Aorta (tissue), 5 donors: ENCODE measurements at places on chromosomes 12 and 14.

DNA sequence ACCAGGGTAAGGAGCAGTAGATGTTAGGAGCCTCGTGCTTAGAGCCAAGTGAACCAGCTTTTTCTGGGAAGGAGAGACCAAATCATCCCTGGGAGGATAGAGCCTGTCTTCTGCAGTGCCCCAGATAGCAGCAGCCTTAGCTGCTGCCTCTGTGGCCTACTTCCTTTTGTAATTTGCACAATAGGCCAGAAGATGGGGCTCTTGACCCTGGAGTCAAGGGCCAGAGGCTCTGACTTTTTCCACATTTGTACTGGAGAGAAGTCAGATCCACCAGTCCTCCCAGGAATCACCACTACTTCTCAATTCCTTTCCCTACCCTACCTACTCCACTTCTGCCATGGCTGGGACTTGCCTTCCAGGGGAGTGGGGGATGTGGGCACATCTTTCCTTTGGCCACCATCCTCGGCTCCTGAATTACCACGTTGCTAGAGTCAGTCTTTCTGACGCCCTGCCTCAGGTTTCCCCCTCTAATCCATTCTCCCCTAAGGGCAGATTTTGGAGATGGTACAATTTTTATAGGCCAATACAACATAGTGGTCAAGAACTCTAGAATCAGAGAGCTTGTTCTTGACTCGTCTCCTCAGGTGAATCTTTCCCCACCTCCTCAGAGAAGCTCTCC is 3.3 kb upstream of the SLC4A8 start:
- DNase-seq: no peak

GRCh38 chr14:87065366-87065765 is 927.6 kb downstream of the GALC start:
- DNase-seq: no peak

DNA sequence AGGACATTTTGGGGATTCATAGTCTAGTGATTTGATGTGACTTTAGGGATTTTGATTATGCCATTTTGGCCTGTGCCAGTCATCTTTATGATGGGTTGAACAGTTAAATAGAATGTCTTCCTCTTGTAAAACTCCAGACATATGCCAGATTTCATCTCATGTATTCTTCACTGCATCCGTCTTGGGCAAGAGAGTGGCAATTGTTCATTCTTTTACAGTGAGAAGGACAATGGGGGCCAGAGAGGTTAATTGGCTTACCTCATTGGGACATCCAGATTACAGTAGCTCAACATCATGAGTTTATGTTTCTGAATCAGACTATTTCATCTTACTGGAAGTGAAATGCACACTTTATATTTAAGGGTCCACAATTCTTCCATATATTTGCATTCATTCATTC is 108.2 kb upstream of the SLC38A2 start:
- DNase-seq: no peak

DNA sequence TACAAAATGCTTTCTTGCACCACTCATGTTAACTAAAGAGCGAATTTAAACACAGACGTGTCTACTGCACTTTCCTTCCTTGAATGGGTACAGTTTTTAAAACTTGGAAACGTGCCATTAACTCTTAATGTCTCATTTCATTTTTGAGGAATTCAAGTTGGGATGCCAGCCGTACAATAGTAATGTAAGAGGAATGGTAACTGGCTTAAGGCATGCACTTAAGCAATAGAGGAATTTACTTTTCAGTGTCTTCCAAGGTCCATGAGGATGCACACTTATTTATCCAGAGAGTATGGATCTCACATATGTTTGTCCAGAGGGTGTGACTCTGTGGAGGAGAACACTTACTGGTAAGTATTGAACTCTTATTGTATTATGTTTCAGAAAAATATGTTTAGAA is 52.9 kb downstream of the PPP4R4 start:
- DNase-seq: no peak

DNA sequence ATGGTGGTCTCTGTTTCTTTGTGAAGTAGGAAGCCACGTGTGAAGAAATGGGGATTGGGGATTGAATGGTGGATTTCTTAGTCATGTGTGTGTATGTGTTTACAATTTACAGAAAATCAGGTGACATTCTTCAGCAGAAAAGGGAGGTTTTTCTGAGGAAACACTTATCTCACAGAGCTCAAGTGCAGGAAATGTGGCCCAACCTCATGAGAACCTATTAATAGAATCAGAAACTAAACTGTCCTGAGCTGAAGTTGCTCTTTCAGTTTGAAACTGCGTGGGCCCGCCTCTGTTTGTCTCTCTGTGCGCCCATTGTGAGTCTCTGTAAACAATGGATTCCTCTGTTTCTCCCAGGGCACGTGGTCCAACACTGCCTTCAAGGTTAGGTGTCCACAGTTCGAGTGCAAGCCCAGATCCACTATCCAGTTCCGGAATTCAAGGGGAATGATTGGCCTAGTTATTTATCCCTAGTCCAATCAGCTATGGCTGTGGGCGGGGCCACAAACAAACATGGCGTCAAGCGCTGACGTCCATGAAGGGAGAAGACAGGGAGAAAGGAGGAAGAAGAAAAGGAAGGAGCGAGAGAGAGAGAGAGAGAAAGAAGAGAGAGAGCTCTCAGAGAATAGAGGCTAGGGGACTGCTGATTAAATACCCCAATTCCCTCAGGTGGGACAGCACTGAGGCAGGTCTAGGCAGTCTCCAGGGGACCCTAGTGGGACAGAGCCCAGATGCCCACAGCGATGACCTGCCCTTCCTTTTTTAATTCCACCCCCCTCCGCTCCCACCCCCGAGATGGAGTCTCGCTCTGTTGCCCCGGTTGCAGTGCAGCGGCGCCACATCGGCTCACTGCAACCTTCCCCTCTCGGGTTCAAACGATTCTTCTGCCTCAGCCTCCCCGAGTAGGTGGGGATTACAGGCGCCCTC is 31.4 kb upstream of the C12orf76 start:
- no peak for DNase-seq

- no peak for DNase-seq
Observed at GRCh38 chr12:90965204-90965603, 10.2 kb upstream of the CCER1 start.

DNA sequence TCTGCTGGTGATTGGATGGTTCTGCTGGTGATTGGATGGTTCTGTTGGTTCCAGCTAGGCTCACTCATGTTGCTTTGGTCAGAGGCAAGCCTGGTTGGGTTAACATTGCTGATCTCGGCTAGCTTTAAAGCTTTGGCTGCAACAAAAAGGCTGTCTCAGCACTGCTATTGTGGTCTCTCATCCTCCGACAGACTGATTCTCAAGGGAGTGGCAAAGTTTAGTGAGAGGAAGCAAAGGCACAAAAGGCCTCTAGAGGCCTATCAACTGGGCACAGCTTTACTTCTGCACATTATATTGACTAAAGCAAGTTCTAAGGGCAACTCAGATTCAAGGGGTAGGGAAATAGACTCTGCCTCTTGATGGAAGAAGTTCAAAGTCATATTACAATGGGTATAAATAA is 84.7 kb upstream of the LGR5 start:
- no peak for DNase-seq

GRCh38 chr12:128012110-128012509 is 254.9 kb upstream of the TMEM132C start:
- no peak for DNase-seq

- DNase-seq: no peak
Observed at GRCh38 chr14:81471062-81471461, 62.6 kb downstream of the SEL1L start.

GRCh38 chr12:121176826-121177529 is 33.0 kb upstream of the P2RX4 start:
- DNase-seq: no peak

GRCh38 chr12:92938018-92938417 is 8.9 kb upstream of the EEA1 start:
- no peak for DNase-seq

DNA sequence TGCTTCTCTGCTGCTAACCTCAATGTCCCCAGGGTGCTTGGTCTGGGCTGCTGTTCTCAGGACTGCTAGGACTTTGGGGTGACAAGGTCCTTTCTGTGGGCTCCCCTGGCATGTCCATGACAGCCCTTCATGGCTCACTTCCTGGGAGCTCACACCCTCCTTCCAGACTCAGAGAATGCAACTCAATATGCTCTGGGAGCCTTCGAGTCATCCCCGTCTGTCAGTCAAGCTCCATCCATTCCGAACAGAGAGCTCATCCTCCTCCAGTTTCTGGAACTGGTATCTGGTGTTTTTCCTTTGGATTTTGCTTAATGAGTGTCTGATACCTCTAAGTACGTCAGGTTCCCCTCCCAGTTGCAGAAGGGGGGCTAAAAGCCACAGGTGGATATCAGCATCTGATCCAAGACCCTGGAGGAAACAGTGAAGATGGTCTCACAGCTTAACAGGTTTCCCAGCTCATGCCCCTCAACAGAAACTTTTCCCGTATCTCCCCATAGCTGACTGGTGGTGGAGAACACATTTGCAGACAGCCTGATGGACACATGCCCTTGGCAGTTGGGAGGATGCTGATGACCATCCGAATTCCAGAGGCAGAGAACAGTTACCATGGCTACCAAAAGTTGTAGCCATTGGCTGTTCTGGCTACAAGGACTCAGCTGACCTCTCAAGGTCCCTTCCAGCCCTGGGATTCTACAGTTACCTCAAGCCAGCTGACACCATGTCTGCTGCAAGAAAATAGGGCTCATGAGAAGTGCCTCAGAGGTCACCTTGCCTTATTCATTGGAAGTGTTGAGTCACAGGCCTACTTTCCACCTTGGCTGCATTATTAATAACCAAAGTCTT is 9.5 kb upstream of the RAB35 start:
- no peak for DNase-seq

- DNase-seq: no peak
Observed at GRCh38 chr14:50619569-50620141, 48.5 kb downstream of the SAV1 start.

GRCh38 chr12:124964836-124965462 is 24.0 kb downstream of the DHX37 start:
- DNase-seq: no peak

- DNase-seq: peak; percentile 96
Observed at GRCh38 chr12:58920102-58920960, at the start of gene LRIG3. LRIG3 (minus strand) TSS chr12:58920504; CDS start chr12:58920235, 269 bp downstream.

- DNase-seq: no peak
Observed at GRCh38 chr14:70665448-70666360, 24.0 kb downstream of the TTC9 start.

- peak; percentile 91 for DNase-seq
Observed at GRCh38 chr12:108773798-108774788, 42.8 kb upstream of the CORO1C start.

DNA sequence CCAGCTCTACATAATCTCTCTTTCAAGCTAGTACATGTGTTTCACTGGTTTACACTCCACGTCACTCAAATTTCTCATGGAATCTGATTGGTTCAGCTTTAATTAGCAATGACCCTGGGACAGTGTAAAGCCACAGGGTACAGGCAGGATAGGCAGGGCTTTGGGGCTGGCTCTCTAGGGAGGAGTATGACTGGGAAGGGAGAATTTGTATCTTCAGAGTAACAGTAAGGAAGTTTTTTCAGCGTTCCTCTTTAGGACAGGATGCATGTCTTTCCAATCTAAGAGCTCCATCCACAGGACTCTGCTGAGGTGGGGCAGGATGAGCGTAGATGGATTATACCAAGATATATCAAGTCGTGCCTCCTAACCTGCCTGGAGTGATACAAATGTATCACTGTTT is 112.0 kb upstream of the CLEC14A start:
- DNase-seq: no peak

GRCh38 chr12:82937151-82937550 is 250.4 kb downstream of the TMTC2 start:
- DNase-seq: no peak

DNA sequence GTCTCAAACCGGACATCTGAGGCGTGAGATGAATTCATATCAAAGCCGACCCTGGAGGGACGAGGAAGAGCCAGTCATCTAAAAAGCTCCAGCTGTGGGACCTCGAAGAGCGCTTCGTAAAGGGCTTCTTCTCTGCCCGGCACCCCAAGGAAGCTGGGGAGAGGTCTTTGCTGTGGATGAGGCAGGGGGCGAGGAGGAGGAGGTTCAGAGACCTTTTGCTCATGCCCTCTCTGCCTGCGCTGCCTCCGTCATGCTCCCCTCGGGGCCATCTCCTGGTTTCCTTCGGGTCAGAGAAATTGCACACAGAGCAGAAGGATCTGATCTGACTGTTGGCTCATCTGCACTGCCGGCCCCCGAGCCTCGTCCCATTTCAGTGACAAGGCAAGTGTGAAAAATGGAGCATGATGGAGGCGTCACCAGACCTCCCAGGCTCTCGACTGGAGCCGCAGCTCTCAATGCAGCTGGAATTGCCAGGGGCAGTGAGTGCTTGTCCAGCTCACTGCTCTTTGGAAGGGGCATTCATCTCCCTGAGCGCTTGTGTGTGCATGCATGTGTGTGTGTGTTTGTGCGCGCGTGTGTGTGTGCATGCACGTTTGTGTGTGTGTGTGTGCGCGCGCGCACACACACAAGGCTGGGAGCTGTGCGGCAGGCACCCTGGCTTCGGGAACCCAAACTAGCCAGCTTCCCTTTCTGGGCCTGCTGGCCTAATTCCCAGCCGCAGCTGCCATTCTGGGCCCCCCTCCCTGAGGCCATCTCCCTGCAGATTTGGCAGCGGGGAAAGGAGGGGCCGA is 9.2 kb downstream of the CABP1 start:
- DNase-seq: peak; percentile 60

GRCh38 chr14:50719911-50720759 is 52.0 kb upstream of the SAV1 start:
- no peak for DNase-seq

- DNase-seq: no peak
Observed at GRCh38 chr14:61403411-61403810, 82.0 kb downstream of the PRKCH start.

DNA sequence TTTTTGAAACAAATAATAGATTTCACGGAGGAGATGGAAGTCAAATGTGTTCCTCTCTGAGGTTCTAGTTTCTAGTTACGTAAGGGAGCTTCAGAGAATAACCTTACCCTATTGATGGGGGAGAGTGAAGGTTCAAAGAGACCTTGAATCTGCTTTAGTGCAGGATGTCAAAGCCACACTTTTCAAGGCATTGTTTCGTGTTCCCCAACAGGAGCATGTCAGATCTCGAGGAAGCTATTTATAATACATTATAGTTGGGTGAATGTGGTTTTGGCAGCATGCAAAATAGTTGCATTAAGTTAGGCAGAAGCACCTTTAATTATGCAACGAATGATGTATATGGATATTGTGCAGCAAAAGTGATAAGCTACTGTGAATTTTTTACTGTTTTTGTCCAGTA is 614.9 kb downstream of the SLC16A7 start:
- no peak for DNase-seq
